NCI-H1105 treated with DMSO at 0.1 percent for 48 hours (cell line): ENCODE measurements at places on chromosomes 3 and 15.
A peak's percentile ranks its signal among the peaks of the same experiment; 100 is the strongest.

- no peak for DNase-seq
Measured at GRCh38 chr15:68424754-68425390, 7.1 kb downstream of the ITGA11 start.

DNA sequence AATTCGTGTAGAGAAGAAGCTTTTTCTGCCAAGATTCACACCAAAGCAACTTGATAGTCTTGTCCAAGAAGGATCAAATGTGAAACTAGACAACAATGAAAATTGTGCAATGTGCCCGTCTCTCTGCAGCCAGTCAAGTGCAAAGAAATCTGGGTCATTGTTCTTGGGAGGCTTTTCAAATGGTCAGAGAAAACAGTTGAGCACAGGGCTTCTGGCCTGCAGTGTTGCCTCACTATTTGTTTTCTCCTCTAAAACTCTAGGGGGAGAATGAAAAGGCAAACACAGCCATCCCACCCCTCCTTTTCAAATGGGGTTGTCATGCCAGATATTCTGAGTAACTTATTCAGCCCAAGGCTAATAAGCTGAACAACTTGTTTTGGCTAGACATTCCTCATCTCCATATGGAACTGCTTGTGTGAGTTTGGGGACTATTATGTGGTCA, 417.6 kb upstream of the CDIN1 start:
- DNase-seq, result no peak

DNA sequence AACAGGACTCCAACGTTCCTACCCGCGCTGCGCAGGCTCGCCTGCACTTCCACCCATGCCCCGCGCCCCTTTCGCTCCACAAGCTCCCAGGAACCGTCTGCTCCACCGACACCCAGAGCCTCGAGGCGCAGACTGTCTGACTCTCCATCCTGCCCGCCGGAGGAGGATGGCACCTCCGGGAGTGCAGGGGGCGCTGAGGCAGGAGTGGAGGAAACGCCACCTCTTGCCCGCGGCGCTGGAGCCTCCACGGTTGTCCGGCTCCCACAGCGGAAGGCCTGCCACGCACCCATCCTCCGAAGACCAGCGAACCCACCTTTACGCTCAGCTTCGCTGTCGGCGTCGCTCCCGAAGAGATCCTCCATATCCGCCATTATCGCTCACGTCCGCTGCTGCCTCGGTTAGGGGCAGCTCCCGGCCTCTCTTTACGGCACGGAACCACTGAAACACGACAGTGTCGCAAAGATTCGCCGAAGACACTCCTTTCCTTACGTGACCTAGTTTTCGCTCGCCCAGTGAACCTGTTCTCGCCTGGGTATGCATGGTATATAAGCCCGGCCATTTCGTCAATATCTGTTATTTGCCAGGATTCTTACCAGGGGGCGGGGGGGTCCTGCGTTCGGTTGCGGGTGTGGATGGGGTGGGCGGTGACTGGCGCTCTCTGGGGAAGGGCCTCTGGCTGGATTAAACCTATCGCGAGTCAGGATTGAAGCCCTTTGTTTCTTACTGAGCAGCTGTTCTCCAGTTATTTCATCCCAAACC, at the start of gene LEO1:
TSS of gene LEO1 (minus strand) at position 404 of the 759 bp plus-strand sequence. CDS start at position 371, 33 bp downstream.
- DNase-seq, result peak; percentile 88

DNA sequence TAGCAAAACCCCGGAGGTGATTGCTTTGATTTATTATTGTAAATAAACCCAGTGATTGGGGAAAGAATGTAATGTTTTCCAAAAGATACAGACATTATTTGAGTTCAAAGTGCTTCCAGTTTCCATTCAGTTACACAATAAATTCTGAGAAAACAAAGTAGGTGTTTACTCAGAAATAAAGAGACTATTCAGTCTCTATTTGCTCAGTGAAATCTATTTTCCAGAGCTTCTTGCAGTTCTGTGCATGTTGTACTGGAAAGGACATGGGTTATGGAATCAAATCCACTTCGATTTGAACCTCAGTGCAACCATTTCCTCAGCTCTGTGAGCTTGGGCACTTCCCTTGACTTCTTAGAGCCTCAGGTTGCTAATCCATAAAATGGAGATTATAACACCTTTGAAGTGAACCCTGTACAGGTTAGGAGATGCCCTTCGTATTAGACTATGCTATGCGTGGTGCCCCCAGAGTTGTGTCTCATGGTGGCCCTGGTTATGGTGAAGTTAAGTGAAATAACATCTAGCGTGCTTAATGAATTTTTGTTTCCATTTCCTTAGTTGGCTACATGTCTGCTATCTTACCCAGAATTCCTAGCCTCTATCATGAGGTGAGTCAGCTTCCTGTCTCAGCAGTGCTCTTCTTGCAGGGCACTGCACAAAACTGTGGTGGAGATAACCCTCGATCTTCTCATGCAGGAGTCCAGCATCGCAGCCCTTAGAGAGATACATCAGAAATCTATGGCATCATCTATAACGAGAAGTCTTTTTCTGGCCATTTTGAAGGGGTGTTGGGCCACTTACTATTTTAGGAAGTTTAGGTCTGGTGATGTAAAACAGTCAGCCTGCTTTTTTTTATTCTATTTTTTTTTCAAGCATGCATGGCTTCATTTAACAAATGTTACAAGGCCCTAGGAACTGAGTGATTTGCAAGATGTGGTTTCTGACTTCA, 97.7 kb downstream of the RPL39L start:
- no peak for DNase-seq

DNA sequence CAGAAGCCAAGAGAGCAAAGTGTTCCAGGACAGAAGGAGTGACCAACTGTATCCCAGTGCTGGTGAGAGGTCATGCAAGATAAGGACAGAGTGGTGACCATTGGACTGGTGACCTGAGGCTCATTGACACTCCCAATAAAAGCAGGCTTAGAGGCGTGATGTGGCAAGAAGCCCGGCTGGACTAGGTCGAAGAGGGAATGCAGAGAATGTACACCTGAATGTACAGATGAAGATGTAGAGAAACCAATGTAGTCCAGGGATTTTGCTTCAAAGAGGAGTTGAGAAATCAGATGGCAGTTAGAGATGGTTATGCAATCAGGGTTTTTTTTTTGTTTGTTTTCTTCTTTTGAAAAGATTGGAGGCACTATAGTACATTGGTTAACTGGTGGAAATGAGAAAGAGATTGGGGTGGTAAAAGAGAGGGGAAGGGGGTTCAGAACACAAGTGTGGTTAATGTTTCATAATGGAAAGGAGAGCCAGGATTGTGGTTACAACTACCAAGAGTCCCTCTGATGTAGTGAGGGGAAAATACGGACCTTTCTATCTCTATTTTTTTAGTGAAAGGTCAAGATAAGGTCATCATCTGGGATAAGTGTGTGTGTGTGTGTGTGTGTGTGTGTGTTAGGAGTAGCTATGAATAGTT, 23.3 kb downstream of the ST3GAL6 start:
- DNase-seq, result no peak

DNA sequence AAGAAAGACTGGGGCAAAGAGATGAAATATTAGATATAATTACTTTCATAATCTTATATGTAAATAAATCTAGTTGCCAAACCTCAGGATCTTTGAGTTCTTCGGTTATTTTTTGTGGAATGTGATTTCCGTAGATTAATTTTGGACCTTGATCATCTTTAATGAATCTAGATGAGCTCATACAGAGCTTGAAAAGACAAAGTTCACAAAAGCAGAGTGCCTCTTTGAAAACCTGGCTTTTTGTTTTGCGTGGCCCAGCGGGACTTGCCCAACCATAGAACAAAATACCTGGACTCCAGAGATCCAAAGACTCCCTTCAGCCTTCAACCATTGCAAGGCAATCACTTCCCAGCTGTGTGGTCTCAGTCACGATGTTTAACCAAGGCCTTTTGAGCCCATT, 54.8 kb upstream of the CHST2 start:
- DNase-seq, result no peak

- no peak for DNase-seq
Measured at GRCh38 chr15:50652671-50653070, 33.9 kb downstream of the TRPM7 start.

- no peak for DNase-seq
Measured at GRCh38 chr3:156519758-156520162, 35.2 kb downstream of the SSR3 start.

DNA sequence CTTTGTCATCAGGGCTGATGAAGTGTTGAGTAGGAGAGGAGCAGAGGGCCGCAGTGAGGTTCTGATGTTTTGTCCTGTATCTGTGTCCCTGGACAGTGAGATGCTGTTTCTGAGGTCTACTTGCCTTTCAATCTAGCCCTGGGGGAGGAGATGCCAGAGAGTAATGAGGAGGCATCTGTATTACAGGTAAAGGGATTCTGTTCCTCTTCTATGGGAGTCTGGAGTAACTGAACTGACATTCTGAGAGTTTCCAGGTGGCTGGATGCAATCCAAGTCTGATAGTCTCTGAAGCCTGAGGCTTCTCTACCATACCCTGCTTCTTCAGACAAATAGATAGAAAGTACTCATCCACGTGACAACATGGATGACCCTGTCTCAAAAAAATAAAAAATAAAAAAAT, 60.9 kb downstream of the IL12A start:
- DNase-seq, result no peak

DNA sequence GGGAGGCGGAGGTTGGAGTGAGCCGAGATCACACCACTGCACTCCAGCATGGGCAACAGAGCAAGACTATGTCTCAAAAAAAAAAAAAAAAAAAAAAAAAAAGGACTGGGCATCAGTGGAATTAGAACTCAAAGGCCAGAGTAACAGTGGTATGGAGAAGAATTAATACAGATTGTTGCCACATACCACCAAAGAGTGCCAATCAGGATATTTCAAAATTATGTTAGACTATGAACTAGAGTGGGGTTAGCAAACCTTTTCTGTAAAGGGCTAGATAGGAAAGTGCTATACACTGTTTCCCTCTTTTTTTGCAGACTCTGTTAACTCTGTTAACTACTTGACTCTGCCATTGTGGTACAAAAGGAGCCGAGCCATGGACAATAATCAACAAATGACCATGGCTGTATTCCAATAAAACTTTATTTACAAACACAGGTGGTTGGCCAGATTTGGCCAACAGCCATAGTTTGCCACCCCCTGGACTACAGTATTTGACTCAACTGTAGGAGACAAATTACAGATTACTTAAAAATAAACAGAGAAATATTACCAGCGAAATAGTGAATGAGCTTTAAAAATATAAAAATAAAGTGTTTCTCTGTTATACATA, 28.6 kb downstream of the DPH3 start:
- DNase-seq, result no peak

- no peak for DNase-seq
Measured at GRCh38 chr3:193096076-193096475, 144.9 kb upstream of the PLAAT1 start.

- no peak for DNase-seq
Measured at GRCh38 chr15:66617137-66618090, 51.6 kb upstream of the LCTL start.
